ENCODE measurements at places on chromosomes 11 and 22.

DNA sequence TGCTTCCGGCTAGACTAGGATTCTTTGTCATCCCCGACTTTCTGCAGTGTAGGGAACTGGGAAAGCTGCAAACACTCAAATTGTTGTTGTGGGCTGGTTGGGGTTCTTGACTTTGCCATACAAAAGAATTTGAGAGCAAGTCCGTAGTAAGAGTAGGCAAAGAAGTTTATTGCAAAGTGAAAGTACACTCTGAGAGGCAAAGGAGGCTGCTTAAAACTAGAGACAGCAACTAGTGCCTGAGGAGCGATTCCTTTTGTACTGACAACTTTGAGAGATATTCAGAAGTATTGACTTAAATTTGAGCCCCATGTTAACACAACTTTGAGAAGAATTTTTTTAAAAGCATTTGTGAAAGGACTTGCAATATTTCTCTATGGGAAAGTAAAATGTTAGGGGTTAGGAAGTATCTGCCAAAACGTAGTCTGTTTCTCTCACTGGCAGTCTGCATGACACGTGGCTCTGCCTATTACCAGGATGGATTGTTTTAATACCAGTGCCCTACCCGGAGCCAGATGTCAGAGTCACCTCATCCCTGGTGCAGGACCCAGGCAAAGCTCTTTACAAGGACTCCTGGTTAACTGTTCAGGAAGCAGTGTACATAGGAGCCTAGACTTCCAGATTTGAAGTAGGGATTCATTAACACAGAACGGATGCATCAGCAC is 85.0 kb upstream of the CLPB start:
- no peak for DNase-seq

DNA sequence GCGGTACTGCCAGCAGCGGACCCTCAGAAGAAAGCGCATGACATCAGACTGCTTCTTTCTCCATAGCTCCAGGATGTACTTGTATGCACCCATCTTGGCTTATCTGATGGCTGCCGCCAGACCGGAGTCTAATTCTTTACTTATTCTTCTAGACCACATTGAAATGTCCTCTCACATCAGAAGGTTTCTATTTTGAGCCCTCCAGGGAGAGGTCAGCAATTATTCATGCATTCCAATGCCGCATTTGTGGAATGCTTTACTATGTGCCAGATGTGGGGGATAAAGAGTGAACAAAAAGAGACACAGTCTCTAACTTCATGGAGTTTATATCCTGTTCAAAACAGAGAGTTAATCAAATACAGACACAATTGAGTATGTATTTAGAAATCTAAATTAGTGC is 230.1 kb downstream of the MIAT start:
- no peak for DNase-seq

GRCh38 chr11:60991457-60991856 is 20.0 kb downstream of the CD6 start:
- DNase-seq = no peak

DNA sequence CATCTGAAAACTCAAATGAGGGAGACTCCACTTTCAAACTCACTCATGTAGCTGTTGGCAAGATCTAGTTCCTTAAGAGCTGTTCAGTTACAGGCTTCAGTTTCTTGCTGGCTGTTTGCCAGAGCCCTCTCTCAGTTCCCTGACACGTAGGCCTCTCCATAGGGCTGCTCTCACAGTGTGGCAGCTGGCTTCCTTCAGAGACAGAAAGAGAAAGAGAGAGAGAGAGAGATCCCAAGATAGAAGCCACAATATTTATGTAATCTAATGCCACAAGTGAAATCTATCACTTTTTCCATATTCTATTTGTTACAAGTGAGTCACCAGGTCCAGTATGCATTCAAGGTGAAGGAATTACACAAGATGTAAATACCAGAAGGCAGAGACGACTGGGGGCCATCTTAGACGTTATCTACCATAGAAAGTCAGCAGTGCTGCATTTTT is 168.8 kb downstream of the RCN1 start:
- no peak for DNase-seq

GRCh38 chr22:25514436-25515180 is 49.9 kb upstream of the GRK3 start:
- DNase-seq = no peak

- DNase-seq = no peak
Observed at GRCh38 chr22:21714786-21715185, 20.8 kb downstream of the YPEL1 start.

GRCh38 chr11:32429477-32429876 is 5.9 kb downstream of the WT1 start:
- DNase-seq = no peak

DNA sequence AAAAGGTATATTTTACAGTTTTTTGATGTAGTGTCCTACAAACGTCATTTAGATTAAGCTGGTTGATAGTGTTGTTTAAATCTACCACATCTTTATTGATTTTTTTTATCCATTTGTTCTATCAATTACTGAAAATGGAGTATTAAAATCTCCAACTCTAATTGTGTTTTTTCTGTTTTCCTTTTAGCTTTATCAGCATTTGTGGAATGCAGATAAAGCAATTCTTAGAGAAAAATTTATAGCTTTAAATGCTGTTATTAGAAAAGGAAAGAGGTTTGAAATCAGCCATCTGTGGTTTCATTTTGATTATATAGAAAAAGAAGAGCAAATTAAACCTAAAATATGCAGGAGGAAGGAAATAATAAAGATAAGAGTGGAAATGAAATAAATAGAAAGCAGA is 39.4 kb upstream of the CBX6 start:
- DNase-seq = no peak

- DNase-seq = peak; percentile 43
Observed at GRCh38 chr11:86291466-86292262, 10.4 kb upstream of the HIKESHI start.

DNA sequence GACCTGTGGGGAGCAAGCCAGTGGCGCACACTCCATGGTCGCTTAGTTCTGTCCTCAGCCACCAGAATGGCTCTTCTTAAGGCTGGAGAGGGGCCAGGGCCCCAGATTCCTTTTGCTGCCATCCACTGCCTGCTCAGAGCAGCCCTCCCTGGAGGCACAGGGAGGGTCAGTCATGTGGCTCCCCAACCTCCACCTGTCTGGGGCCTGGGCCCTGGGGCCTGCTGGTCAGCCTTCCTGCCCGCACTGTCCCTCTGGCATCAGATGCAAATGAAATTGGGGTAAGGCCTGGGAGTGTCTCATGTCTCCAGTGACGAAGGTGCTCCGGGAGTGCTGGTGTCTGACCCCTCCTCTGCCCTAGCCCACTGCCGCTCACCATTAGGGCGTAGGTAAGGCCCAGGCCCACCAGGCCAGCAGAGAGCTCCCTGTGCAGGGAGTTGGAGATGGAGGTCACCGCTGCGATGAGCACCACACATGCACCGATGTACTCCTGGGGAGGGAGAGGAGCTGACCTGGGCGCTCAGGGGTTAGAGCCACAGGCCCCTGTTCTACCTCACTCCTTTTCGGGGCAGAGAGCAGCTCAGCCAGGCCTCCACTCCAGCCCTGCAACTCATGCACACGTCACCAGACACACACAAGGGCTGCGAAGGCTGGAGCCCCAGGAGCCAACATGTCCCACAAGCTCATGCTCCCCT is 9.0 kb upstream of the KCNJ11 start:
- no peak for DNase-seq

GRCh38 chr11:85572056-85572455 is 55.1 kb downstream of the DLG2 start:
- DNase-seq = no peak

DNA sequence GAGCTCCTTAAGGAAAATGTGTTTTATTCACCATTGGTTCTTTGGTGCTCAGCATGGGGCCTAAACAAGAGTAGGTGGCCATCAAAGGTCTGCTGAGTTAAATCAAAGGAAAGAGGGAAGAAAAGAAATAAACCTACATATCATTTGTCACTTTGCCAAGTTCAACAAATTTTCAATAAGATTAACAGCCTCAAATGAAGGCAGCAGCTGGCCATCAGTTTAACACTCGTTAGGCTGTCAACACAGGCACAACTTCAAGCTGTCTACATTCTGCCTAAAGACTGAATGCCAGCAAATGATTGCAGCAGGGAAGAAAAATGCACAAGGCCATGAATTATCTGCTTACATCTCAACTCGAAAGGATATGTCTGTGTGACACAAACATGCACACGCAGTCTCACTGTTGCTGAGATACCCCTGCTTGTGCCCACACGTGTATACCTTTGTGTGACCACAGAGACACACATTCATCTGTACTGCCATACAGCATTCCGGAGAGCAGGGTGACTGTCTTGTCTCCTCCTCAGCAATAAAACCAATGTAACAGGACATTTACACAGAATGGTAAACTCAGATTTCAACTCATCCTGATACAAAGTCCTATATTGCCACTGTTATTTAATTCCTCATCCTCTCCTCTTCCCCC is 40.1 kb downstream of the TRIM66 start:
- DNase-seq = no peak

- DNase-seq = peak; percentile 78
Observed at GRCh38 chr22:50739894-50740293, 1.9 kb downstream of the ACR start.

DNA sequence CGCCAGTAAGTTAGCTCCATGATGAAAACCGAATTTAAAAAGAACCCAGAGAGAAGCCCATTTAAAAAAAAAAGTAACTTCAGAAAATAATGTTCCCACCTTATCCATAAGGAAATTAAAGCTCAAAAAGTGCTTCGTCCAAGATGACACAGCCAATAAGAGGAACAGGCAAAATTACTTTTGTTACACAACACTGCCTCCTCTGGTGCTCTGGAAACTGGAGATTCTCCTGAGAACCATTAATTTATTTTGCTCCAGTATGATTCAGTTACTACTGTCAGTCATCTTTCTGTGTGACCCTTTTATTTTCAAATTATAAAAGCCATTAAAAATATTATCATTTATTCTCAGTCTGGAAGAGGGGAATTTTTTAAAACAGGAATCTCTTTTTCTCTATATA is 2.0 kb downstream of the IFT27 start:
- DNase-seq = no peak

DNA sequence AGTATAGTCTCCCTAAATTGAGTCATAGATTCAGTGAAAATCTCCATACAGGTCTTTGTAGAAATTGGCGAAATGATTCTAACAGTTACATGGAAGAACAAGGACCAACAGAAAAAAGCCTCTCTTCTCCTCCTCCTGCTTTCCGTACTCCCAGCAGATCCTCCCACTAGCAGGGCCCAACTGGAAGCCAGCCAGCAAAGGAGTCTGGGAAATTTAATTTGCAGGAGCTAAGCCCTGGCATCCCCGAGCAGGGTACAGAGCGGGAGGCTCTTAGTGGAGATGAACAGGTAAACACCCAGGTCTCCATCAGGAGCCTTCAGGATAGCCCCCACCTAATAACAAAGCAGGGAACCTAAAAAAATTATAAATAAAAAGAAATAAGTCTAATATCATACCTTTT is 1473.8 kb downstream of the TBC1D22A start:
- DNase-seq = peak; percentile 0

DNA sequence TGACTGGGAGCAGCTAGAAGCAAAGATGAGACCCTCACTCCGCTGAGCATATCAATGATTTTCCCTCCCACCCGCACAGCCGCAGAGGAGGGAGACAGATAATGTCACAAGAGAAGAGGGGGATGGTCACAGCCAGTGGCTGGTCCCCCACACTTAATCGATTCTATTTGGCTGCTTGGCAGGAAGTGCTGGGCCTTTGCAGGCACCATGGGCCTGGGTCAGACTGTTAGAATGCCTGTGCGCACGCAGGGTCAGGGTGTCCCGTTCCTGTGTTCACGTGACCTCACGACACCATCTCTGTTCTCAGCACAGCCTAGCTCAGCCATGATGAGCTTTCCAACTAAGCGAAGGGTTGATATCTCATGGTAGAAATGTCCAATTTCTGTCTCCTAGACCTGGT is 107.0 kb downstream of the MYO18B start:
- no peak for DNase-seq

- peak; percentile 87 for DNase-seq
Observed at GRCh38 chr22:26892166-26893041, 235.0 kb downstream of the MIAT start.

GRCh38 chr11:69327741-69328191 is 33.8 kb downstream of the MYEOV start:
- no peak for DNase-seq

- DNase-seq = no peak
Observed at GRCh38 chr11:72433455-72434036, 785 bp downstream of the CLPB start.

GRCh38 chr22:50119768-50120251 is 30.0 kb downstream of the MOV10L1 start:
- no peak for DNase-seq

DNA sequence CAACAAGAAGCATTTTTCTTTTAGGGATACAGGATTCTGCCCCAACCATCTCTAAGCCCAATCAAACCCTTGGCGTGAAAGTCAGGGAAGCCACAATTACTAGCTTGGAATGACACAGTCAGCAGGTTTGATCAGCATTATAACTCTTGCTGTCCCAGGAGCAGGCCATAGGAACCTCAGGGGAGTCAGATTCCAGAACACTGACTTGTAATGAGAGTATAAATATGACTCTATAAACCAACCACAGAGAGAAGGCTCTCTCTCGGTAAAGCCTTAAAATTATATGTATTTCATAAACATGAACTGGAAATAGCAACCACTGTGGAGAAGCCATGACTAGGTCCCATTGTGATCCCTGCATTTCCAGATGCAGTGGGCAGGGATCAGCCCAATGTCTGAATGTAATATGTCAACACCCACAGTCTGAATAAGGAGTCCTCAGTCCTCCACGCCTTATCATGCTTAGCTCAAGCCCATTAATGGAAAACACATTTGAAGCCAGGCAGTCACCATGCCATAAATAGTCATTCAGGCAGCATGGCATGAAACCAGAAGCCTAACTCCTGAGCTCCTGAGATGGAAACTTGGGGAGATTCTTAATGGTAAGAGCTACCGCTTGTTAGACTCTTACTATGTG is 99.1 kb upstream of the MTNR1B start:
- no peak for DNase-seq

- no peak for DNase-seq
Observed at GRCh38 chr11:68338051-68338780, 25.8 kb downstream of the LRP5 start.

GRCh38 chr11:133705873-133706272 is 139.4 kb downstream of the SPATA19 start:
- DNase-seq = no peak

GRCh38 chr11:101912823-101913284 is 2.0 kb upstream of the CEP126 start:
- DNase-seq = no peak

DNA sequence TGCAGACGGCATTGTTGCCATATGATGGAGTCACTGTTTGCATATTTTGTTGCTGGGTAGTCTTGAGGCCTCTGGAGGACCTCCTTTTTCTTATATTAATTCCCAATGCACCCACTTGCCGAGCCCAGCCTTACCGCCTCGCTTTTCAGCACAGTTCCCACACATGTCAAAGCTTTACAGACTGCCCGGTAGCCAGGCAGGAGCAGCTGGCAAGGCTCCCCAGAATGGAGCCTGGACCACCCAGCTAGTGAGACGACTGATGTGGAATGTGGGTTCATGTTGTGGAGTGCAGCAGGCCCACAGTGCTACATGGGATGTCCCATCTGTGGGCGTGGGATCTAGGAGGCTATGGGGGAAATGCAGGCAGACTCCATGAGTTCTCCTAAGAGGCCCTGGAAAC is 99.4 kb upstream of the MTMR2 start:
- DNase-seq = no peak

- no peak for DNase-seq
Observed at GRCh38 chr22:31995807-31996206, 47.3 kb upstream of the SLC5A1 start.

Measured in NCI-H1105 (cell line).